ENCODE measurements at places on chromosomes 16 and 17.

- DNase-seq = no peak
Measured at GRCh38 chr16:78161023-78161729, 61.7 kb downstream of the WWOX start.

DNA sequence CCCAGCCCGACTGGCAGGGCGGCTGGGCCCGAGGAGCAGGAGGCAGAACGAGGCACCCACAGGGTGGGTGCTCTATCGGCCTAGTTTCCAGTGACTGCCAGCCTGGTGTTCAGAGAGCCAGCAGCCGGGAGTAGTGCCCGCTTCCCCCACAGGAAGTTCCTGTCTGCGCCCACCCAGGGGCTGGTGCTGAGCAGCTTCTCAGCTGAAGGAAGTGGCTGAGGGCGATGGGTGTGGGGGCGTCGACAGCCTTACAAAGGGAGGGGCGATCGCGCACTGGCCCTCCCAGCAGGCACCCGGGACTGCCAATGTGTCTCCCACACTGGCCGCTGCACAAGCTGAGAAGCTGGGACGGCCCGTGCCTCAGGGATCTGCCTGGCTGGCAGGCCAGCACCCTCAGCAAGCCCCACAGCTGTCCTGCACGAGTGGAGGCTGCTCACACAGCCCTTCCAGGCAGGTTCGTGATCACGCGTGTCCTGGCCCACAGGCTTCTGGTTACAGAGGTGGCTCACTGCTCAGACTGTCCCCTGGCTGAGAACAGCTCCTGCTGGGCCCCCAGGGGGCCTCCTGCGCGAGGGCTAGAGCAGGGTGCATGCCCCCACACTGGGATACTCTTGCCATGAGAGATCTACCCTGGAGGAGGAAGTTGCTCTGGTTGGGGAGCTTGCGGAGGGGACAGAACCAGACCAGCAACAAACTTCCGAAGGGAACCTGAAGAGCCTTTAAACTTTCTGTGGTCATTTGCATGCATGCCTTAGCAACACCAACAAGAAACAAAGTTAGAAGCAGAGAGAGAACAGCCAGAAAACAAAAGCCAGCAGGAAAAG is 2.5 kb downstream of the RNF166 start:
- peak; percentile 84 for DNase-seq

DNA sequence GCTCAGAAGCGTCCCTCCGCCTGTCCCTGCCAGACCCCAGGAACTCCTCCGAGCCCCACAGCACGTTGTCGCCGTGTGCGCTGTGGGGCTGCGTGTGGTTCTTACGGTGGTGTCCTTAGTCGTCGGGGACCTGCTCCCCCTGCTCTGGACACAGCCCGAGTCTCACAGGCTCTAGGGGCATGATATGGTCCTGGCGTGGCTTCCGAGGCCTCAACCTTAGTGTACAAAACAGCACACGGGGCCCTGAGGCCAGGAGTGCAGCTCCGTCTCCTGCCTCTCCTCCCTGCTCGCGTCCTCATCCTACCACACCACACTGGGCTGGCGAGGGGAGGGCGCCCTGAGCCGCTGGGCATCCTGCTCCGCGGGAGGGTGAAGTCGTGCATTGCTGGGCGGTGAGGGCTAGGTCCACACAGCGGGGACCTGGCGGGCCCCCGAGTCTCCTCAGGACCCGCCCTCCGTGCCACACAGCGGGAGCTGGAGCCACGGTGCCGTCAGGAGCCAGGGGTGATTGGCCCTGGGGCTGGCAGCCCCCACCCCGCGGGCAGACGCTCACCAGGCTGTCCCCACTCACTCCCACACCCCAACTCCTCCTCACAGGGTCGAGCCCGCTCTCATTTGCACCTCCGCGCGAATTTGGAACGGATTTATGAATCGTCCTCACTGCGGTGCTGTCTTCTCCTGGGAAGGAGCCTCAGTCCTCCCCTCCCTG is 1.2 kb upstream of the MAFG start:
- DNase-seq = no peak

GRCh38 chr17:9020824-9021157 is 519 bp upstream of the NTN1 start:
- DNase-seq = no peak

DNA sequence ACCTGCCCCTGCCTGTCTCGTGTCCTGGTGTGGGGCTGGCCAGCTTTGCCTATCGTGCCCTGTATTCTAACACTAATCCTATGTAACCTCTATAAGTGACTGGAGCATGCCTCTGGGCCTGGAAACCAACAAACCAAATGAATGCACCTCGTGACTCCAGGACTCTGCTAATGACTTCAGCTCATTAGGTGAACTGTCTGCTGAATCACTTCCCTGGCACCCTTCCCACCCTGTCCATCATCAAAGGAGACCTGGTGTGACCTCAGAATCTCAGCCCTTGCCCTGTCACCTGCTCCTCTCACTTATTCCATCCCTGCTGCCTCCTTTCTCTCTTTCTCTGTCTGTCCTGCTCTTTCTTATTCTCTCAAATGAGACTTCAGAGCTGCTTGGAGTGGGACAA is 322.4 kb downstream of the CBLN1 start:
- DNase-seq = no peak

DNA sequence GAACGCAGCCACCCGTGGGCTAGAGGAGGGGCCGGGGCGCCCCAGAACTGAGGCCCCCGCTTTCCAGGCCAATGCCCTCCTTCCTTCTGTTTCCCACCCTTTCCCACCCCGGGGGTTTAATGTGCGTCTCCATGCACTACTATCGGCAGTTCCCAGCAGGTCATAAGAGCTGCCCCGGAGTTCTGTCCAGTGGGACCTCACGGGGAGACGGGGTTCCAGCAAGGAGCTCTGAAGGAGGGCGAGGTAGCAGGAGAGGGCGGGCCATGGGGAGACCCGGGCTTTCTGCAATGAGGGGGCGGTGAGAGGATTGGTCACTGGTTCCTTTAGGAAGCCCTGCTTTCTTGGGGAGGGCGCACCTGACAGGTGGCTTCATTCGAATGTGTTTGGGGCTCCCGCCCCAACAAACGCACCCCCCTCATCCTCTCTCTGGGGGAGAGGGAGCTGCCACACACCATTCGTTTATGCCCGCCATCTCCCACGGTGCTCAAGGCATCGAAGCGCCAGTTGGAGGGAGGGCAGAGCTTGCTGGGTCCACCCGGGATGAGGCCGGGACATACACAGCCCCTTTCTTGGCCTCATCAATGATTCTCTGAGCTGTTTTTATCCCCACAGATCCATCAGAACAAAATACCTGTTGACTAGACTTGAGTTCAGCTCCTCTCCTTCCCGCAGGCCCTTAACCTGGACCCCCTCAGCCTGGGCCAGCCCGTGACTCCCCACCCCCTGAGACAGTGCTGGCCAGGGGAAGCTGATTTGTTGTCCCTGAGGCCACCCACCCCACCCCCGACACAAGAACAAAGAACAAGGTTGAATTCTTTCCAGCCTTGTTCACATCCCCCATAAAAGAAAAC is 44.1 kb downstream of the SLC7A5 start:
- DNase-seq = no peak

GRCh38 chr16:8899709-8900317 is 17.7 kb downstream of the LITAFD start:
- DNase-seq = no peak

DNA sequence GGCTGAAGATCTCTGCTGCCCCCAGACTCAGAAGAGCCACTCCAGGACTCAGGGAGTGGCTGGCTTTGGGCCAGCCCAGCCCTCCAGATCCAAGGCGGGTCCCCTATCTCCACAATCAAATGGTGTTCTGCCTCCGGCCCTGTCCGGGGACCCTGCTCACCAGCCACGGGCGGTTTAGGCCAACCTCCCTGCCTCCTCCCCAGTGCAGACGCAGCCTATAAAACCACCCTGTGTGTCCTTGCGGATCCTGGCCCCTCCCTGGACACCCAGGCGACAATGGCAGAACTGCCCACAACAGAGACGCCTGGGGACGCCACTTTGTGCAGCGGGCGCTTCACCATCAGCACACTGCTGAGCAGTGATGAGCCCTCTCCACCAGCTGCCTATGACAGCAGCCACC is at the start of gene SLC12A3:
Gene SLC12A3, plus strand, starts transcription at position 248 of the 400 bp plus-strand sequence. Its CDS starts 29 bp downstream, at position 277.
- DNase-seq = no peak

- DNase-seq = no peak
Measured at GRCh38 chr16:14641926-14642325, 9.2 kb downstream of the BFAR start.

DNA sequence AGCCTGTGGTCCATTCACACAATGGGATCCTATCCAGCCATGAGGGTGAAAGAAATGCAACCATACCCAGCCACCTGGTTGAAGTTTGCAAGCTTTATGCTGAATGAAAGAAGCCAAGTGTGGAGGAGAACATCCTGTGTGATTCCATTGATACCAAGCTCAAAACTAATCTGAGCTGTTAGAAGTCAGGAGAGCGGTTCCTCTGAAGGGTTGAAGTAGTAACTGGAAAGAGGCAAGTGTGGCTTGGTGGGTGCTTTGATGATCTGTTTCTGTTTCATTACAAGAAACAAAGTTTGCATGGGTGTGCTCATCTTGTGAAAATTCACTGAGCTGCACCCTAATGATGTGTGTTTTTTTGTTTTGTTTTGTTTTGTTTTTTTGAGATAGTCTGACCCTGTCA is 99.4 kb downstream of the SALL1 start:
- peak; percentile 27 for DNase-seq

DNA sequence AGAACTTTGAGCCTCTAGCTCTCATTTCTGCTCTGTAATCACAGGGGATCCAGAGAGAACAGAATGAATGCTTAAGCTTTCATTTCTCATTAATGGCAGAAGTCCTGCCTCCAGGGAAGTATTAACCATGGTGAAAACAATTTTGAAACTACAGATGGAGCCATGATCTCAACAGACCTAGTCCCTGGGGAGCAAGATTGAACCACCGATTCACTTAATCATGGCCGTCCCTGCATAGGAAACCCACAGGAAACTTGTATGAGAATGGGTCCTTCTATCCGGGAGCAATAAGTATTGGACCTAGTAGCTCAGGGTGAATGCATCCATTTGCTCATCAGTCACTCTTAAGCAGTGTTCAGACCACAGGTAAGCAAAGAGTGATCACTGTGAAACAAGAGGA is 40.2 kb upstream of the CLEC18A start:
- DNase-seq = no peak

DNA sequence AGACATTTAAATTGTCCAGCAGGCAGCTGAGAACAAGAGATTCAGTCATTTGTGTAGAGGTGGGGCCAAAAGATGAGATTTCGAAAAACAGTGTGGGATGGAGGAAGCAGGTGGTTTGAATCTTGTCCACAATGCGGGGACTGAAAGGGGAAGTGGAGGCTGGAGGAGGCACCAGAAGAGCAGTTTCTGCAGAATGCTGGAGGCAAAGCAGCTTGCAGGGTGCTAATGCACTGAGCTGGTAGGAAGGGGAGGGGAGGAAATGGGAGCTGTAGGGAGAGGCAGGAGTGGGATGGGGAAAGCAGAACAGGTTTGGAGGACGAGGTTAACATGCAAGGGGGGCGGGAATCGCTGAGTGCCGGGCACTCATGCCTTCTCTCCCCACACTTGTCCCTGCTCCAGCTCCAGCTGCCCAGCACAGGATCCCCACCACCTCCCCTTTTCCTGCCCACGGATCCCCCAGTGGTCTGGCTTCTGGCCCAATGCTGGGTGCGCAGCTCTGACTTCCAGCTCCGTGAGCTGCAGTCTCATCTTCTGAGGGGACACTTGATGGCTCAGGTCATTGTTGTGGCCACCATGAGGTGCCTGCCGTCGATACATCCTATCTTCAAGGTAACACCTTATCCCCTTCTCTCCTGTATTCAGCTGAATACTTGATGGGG is 9.4 kb downstream of the C17orf100 start:
- DNase-seq = no peak

- no peak for DNase-seq
Measured at GRCh38 chr17:75831032-75831571, 13.1 kb downstream of the UNC13D start.

DNA sequence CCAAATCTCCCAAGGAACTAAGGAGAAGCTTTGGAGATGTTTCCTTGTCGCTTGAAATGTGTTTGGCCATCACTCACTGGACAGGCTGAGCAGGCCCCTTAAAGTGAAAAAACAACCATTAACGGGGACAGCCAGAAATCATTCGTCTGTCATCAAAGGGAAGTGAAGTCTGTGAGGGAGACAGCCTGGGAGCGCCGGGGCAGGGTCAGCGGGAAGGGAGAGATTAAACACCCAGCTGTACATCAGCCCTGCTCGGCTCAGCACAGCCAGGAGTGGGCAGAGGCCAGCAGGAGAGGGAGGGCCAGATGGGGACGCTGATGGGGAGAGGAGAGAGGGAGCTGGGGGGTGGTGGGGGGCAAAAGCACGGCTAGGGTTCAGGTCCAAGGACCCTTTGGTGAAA is 105.1 kb downstream of the SDK2 start:
- no peak for DNase-seq

- no peak for DNase-seq
Measured at GRCh38 chr16:63612462-63613227, 1509.2 kb downstream of the CDH11 start.
